ENCODE measurements at places on chromosomes 6 and 20.
A peak's percentile ranks its signal among the peaks of the same experiment; 100 is the strongest.

- no peak for DNase-seq
Observed at GRCh38 chr6:111993342-111993741, 60.6 kb upstream of the CCN6 start.

GRCh38 chr6:149342525-149342924 is 25.0 kb downstream of the TAB2 start:
- no peak for DNase-seq

- no peak for DNase-seq
Observed at GRCh38 chr6:1515280-1515679, 94.4 kb upstream of the FOXC1 start.

- DNase-seq, result no peak
Observed at GRCh38 chr6:124203101-124203811, 399.6 kb downstream of the NKAIN2 start.

GRCh38 chr6:116371120-116371917 is 572 bp downstream of the DSE start:
- peak; percentile 50 for DNase-seq

DNA sequence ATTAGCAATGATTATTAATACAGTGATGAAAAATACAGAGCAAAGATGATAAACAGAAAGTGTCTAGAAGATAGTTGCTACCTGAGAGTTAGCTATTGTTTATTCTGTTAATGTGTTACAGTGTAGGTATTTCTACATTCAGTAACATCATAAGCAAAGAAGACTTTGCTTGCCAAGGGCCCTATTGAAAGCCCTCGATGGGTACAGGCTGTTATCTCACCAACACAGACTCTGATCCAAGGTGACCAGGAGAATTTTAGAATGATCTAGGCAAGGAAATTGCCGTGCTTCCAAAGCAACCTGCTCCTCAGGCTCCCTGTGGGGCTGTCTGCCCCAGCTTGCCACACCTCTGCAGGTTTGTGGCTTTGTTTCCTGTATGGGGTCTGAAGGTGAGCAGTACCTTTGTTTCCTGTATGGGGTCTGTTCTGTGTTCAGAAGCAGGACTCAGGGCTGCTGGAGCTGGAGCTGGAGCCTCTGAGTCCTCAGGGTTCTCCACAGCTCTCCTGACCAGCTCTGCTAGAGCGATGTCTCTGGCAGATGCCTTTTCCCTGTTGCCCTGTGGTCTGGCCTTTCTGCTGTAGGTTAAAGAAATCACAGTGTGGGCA is 32.5 kb downstream of the PHACTR3 start:
- no peak for DNase-seq

DNA sequence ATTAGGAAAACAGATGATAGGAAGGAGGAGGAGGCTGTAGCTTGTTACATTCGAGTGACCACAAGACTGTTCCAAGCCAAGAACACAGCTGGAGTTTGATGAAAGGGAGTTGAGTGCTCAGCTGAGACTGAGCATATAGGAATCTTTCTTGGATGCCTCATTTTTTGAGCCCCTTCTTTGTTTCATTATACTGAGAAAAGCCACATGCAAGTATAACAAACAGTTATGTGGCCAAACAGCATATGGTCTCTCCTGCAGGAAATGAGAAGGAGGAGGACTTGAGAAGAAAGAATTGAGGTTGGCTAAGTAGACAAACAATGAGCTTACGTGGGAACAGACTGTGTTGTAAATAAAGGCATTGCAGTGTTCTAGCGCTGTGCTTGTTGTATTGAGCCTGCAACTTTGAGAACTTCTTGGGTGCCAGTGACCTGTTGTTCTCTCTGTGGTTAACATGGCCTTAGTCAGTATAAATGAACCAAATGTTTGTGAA is 78.3 kb downstream of the AKAP7 start:
- DNase-seq, result no peak

DNA sequence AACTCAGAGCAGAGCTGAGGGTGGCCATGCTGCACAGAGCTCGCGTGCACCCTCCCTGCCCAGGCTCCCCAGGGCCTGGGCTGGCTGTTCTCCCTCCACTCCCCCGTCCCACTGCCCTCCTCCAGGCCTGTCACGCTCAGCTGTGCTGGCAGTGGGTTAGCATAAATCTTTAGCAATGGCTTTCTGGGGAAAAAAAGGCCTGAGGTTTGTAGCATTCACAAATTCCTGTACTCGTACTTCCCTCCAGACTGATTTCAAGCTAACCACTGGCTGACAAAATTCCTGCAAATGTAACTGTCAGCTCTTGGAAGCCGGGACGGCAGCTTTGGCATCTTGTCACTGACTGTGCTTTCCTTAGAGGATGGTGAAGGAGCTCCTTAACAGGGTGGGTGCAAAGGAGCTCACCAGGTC is 22.3 kb upstream of the SMOC2 start:
- no peak for DNase-seq

DNA sequence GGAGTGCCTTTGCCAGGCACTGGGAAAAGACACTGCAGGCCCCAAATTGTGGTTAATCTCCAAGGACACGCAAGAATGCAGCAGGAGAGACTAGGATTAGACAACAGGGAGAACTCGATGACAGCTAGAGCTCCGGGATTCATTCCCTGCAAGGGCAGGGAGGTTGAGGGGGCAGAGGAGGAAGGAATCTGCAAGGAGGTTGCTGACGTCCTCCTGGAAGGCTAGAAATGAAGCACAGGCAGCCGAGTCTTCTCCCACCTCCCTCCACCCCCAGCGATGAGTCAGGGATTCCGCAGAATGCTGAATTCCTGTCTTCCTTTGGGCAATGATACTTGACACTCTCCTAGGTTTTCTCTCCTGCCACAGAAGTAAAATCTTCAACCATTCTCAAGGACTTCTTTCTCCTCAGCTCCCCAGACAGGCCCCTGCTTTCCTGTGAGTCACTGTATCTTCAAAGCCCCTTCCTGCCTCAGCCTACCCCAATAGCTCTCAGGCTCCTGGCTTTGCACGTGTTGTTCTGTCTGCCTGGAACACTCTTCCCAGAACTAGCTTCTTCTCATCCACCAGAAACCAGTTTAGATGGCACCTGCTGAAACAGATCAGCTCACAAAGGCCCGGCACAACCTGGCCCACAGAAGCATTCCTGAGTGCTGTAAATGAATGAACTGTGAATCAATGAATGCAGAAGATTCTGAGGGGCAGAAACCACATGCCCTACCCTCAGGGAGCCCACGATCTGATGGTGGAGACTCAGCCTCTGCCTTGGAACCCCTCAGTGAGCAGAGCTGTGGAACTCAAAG is 85.6 kb downstream of the MRPL14 start:
- DNase-seq, result no peak

- no peak for DNase-seq
Observed at GRCh38 chr6:126805861-126806260, 312.6 kb upstream of the RSPO3 start.

- no peak for DNase-seq
Observed at GRCh38 chr20:61426352-61426751, 174.3 kb downstream of the CDH4 start.
